ENCODE measurements at places on chromosomes 13 and 19.

- no peak for DNase-seq
Observed at GRCh38 chr13:48184260-48184659, 48.7 kb upstream of the ITM2B start.

GRCh38 chr13:73579574-73580274 lies 520.9 kb downstream of the KLF5 start:
- no peak for DNase-seq

DNA sequence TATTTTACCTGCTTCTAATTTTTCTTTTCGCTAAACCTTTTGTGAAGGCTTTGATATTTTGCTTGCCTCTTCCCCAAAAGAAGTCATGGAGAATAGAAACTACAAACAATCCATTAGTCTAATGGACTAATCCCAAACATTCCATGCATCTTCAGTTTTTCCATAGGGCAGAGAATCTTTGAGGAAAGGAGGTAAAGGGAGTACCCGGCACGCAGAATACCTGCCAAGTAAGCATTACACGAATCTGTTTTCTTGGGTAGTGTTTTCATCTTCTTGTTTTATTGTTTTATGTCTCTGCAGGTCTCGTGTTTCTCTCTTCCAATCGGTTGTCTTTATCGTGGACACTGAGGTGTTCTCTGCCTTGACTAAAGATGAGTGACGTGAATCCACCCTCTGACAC lies at the start of gene NLRP8:
Gene NLRP8, plus strand, starts transcription at position 301 of the 400 bp plus-strand sequence.
- no peak for DNase-seq

GRCh38 chr13:44815623-44816022 lies 173.6 kb downstream of the NUFIP1 start:
- peak; percentile 94 for DNase-seq

- no peak for DNase-seq
Observed at GRCh38 chr19:31591258-31591657, 242.0 kb upstream of the TSHZ3 start.

GRCh38 chr13:33624740-33625139 lies 193.2 kb upstream of the RFC3 start:
- no peak for DNase-seq
